SK-MEL-5 (cell line): ENCODE measurements at places on chromosomes 7 and 10.

DNA sequence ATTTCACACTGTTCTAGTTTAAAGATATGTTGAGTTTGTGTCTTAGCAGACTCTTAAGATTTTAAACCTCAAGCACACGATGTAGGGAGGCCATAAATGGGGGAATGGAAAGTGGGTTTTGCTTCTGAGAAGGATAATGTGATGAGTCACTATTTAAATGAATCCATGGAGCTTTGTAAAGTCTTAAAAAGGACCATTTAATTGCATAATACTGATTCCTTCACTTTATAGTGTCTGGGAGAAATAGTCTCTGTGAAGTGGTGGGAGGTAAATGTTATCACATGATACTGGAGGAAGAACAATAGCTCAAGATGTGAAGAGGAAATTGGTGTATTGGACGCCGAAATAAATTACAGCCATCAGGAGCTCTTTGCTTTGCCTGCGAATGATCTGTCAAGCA lies 84.0 kb upstream of the MYO3A start:
- DNase-seq, result no peak

GRCh38 chr10:61404751-61405150 lies 48.4 kb downstream of the TMEM26 start:
- no peak for DNase-seq

DNA sequence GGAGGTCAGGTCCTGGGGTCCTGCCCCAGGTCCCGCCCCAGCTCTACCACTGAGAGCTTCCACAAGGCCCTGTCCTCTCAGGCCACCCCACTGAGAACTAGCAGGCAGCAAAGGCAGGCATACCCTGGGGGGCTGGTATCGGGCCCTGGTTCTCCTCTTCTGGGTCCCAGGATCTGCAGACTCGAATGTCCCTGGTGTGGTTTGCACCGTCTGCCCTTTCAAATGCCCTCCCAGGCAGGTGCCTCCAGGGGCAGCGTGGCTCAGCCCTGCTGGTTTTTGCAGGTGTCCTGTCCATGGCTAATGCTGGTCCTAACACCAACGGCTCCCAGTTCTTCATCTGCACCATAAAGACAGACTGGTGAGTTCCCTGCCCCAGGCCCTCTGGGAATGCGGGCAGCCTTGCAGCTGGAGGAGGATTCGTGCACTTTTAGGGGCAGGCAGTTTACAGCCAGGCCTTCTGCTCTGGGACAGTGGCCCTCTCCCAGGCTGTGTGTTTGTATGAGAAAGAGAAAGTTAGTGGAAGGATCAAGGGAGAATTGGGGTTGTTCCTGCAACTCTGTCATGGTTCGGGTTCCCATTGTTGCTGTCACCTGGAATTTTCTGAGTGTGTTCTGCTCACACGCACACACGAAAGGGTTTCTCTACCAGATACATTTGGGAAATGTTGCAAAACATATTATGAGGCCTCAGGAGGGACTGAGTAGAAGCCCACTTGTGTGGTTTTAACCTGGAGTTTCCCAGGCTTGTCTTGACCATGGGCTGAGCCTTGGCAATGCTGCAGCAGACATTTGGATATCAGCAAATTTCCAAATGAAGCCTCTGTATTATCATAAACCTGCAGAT lies 5.0 kb downstream of the PPIF start:
- DNase-seq, result no peak

DNA sequence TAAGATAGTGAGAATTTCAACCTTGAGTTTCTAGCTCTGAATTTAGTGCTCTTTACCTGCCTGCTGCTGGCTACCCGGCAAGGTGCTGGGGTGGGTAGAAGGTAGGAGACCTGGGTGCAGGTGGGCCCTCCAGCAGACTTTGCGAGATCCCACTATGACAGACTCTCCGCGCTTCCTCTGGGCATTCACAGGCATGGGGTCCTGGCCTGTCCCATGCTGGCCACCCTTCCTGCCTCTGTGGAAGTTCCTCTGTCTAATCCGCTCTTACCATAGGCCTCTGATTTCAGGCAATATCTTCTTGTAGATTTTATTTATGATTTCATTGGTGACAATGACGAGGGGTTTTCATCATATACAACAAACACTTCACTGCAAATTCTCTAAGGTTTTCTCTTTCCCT lies 1.2 kb upstream of the WDFY4 start:
- DNase-seq, result no peak

DNA sequence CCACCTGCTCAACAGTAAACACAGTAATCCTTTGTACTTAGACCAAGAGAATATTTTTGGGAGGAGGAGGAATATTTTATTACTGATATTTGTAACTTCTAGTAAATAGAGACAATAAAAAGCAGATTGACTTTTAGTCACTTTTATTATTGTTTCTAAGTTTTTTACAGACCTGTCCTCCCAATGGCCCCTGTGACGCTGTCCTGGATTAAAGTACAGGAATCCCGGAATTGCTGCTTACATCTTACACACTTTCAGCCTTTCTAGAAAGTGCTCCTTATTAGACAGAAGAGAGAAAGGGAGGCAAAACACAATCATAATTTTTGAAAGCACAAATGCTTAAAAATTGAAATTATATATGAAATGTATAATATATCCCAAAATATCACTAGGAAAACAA lies 86.4 kb upstream of the PRKG1 start:
- DNase-seq, result no peak

DNA sequence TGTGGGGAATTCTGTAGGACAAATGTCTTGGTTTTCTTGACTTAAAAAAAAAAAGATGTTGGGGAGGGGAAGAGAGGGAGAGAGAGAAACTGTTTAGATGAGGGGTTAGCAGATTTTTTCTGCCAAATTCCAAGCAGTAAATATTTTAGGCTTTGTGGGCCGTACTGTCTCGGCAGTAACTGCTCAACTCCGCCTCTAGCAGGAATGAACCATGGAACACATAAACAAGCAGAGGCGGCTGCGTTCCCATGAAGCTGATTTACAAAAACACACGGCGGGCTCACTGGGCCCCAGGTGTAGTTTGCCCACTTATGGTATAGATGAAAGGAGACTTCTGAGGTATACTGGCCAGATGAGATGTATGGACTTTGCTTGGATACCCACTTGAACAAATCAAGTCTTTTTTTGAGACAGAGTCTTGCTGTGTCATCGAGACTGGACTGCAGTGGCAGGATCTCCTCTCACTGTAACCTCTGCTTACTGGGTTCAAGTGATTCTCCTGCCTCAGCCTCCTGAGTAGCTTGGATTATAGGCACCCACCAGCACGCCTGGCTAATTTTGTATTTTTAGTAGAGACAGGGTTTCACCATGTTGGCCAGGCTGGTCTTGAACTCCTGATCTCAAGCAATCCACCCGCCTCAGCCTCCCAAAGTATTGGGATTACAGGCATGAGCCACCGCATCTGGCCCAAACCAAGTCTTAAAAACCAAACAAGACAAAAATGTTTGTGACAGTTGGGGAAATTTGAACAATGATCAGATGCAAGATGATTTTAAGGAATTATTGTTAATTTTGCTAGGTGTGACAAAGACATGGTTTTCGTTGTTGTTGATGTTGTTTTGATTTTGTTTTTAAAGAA lies 9.7 kb upstream of the ADAMTS14 start:
- DNase-seq, result no peak

GRCh38 chr7:4665661-4666060 lies 16.4 kb upstream of the FOXK1 start:
- no peak for DNase-seq

DNA sequence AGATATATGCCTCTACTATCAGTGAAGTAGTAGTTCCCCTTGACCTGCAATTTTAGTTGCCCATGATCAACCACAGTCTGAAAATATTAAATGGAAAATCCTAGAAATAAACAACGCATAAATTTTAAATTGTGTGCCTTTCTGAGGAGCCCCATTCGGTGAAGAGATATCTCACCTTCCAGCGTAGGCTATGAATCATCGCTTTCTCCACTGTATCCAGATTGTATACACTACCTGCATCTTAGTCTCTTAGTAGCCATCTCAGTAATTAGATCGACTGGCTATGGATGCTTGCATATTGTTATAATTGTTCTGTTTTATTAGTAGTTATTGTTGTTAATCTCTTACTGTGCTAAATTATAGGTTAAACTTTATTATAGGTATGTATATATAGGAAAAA lies 151.3 kb downstream of the LRRC4 start:
- DNase-seq, result no peak

GRCh38 chr10:97612386-97612785 lies 20.9 kb downstream of the MORN4 start:
- peak; percentile 68 for DNase-seq

- no peak for DNase-seq
These were observed 93.7 kb downstream of the FZD1 start for GRCh38 chr7:91357901-91358300.

DNA sequence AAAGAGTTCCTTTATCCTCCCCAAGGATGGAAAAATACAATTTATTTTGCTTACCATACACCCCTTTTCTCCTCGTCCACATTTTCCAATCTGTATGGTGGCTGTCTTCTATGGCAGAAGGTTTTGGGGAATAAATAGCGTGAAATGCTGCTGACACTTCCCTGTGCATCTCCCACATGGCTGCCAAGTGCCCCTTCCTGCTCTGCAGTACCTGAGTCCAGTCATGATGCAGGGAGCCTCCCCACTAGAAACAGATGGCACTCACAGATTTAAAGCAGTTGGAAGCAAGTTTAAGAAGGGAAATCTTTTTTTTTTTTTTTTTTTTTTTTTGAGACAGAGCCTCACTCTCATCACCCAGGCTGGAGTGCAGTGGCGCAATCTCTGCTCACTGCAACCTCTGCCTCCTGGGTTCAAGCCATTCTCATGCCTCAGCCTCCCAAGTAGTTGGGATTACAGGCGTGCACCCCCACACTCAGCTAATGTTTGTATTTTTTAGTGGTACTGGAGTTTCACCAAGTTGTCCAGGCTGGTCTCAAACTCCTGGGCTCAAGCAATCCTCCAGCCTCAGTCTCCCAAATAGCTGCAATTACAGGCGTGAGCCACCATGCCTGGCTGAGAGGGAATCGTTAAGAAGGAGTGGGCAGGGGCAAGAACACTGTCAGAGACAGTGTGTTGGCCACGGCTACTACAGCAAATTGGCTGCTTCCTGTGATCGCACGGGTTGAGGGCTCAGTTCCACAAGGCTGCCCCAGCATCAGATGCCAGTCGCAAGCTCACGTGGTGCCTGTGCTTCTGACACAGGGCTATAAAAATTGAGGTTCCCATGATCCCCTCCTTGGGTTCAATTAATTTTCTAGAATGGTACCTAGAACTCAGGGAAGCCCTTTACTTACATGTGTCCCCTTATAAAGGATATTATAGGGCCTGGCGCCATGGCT lies 5.3 kb upstream of the PILRA start:
- peak; percentile 54 for DNase-seq

DNA sequence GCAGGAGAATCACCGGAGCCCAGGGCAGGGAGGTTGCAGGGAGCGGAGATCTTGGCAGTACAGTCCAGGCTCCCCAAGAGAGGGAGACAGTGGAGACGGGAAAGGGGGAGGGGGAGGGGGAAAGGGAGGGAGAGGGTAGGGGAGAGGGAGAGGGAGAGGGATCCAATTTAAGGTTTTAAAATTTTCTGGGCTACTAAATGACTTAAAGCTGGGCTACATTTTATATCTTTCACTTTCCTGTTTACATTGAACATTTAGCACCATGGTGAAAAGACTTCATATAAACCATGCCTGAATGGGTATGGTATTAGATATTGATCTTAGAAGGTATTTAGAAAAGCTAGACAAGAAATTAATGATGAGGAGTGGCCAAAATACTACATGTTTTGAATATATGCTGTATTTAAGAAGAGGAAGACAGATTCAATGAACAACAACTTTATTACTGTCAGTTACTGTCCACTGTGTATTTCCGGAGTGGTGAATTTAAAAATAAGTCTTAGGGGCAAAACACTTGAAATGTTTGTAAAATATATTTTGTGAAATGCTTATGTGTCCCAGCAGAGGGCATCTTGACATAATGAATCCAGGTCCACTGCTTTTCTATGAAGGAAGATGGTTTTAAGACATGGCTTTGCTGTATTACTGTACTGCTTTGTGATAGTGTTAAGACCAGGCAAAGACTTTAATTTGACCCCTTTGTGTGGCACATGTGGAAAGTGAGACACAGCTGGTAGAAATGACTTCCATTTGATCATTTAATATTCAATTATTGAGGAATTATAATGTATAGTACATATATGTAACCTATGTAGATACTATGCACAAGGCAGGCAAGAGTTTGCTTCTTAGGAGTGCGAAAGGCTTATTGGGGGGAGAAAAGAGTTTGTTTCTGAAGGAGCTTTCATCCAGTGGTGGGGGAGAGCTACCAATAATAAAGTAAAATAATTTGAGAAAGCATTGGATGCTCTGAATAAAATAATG lies 52.8 kb downstream of the NRF1 start:
- DNase-seq, result peak; percentile 85

DNA sequence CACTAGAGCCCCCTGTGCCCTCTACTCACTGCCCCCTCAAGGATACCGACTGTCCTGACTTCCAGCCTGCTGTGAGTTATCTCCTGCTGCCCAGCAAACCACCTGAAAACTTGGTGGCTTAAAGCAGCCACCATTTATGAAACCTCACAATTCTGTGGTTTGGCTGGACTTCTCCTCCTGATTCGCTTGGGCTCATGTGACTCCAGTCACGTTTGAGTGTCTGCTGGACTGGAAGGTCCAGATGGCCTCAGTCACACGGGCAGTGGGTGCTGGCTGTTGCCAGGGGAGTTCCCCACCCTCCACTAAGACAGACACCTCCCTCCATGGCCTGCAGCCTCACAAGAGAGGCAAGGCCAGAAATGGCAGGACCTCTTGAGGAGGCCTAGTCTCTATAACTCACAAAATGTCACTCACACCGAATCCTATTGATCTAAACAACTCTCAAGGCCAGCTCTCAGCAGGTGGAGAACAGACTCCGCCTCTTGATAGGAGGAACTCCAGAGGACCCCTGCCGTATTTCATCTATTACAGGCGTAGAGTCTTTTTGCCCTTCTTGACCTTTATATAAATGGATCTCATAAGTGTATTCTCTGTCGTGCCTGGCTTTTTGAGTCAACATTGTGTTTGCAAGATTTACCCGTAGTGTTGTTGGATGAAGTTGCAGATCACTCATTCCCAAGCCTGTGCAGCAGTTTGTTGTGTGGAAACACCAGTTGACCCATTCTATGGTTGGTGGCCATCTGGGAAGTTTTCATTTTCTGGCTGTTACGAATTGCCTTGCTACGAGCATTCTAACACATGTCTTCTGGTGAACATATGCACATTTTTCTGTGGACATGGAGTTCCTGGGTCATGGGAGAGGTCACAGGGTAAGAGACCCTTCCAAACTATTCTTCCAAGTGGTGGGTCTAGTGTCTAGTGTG lies 48.3 kb downstream of the ZMIZ1 start:
- DNase-seq, result peak; percentile 38

DNA sequence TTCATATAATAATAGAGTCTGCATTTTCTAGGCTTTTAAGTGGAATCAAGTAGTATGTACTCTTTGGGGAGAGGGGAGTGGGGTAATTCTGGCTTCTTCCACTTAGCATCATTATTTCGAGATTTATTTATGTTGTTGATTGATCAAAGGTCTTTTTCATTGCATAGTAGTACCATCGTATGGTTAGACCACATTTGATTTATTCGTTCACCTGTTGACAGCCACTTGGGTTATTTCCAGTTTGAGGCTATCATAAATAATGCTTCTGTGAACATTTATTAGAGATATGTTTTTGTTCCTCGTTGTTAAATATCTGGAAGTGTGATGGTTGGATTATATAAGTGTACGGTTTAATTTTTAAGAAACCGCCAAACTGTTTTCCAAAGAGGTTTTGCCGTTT lies 52.8 kb downstream of the AHCYL2 start:
- no peak for DNase-seq

- no peak for DNase-seq
These were observed at the start of gene CDH23 for GRCh38 chr10:71396711-71397295. Gene CDH23, plus strand, starts transcription at chr10:71396920. Its CDS starts 42,912 bp downstream, at chr10:71439832.
